ENCODE measurements at places on chromosomes 7 and 10. TPM values are rescaled to one million over a fixed set of nuclear protein-coding genes. Genes with fewer than 3 reads are reported as not detected.

DNA sequence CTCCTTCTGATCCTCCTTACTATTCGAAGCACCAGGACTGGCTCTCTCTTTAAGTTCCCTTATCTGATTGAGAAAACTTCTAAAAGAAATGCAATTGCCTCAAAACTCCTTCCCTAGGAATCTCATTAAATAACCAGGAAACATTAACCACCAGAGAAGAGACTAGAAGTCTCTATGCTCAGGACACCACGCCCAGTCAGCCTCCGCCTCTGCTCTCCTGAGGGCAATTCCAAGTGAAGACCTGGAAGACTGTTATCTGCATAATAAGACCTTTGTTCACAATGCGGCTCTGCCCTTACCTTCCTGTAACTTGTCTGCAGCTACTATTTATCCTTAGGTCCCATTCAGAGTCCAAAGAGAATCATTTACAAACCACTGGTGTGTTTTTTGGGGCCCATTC lies 78.8 kb downstream of the ELMO1 start:
- no peaks in the 10 kb centered on the region for H3K36me3 ChIP-seq
- no peak overlapping the region for H3K4me3 ChIP-seq
- H3K27ac ChIP-seq = peak overlapping the region; percentile 42
- no peaks in the 10 kb centered on the region for H3K4me1 ChIP-seq
- peak; percentile 61 for DNase-seq

DNA sequence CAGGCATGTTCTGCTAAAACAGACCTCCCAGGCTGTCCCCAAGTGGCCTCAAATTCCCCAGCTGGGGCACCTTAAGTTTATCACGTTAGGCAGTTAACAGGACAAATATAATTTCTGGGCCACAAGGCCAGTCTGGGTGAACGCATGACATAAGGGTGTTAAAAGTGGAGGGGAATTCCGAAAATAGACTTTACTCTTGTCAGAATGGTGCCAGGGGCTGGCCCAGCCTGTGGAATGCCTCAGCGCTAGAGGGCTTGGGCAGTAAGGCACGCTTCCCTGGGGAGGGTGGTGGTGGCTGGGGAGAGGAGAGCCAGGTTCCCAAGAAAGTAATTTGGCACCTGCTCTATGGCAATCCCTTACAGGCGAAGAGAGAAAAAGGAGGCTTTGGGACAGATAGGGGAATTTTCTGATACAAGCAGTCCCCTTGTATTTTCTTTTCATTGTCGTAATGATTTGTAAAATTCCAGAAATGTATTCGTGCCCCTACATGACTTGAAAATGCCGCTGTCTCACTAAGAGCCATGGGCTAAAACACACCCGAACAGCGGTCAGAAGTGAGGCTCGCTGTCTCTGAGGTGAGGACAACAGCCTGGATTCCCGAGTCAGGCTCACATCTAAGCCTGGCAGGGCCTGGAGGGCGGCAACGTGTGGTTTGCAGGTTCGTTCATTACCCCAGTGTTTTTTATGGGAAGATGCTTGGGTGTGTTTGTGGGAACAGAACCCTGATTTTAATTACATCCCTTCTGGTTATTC lies 463.2 kb upstream of the GALNT17 start:
- H3K36me3 ChIP-seq = no peaks in the 10 kb centered on the region
- H3K4me3 ChIP-seq = no peak overlapping the region
- H3K27me3 ChIP-seq = no peaks in the 10 kb centered on the region

GRCh38 chr7:95427914-95428516 lies 6.8 kb downstream of the PON2 start:
- no peaks in the 10 kb centered on the region for H3K36me3 ChIP-seq
- H3K27me3 ChIP-seq = no peaks in the 10 kb centered on the region
- no peak for DNase-seq
- H3K4me3 ChIP-seq = no peak overlapping the region
- H3K4me1 ChIP-seq = peaks cover 32% of the 10 kb centered on the region
- H3K27ac ChIP-seq = no peak overlapping the region

DNA sequence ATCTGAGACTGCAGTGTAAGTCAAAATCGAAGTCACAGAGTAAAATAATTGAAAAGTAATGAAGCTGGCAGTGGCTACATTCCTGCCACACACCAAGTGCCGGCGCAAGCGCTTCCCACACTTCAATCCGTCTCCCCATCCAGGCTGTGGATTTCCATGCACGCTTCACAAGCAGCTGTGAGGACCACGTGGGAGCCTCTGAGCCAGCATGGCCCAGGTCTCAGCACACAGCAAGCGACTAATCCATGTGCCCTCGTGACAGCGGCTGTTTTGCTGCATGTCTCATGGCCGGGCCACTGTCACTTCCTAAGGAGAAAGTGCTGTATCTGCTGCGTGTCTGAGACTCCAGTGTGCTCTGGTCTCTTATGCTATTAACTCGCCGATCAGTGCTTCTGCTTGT lies 566.9 kb downstream of the DNAJB6 start:
- H3K4me1 ChIP-seq = no peaks in the 10 kb centered on the region
- no peaks in the 10 kb centered on the region for H3K36me3 ChIP-seq
- DNase-seq = no peak
- no peak overlapping the region for H3K27ac ChIP-seq
- no peaks in the 10 kb centered on the region for H3K27me3 ChIP-seq

TYW1B gene
- total RNA-seq = 9.5 TPM

DNA sequence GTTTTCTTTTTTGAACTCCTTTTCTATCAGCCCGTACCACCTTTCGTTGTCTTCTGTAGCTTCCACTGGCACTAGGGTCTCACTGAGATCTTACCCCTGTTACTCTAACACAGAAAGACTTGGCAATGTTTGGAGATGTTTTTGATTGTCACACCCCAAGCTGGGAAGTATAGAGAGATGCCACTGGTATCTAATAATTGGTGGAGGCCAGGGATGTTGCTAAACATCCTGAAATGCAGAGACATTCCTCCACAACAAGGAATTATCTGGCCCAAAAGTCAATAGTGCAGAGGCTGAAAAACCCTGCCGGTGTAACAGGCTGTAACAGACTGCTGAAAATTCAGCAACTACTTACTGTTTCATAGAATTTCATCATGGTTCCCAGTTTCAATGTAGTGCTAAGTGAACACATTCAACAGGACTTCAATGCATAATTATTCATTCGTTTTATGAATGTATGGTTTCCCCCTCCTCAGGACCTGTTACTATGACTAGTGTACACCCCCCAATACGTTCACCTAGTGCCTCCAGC lies 115.9 kb downstream of the TRIM24 start:
- DNase-seq = no peak
- no peaks in the 10 kb centered on the region for H3K27me3 ChIP-seq
- no peaks in the 10 kb centered on the region for H3K4me1 ChIP-seq

GRCh38 chr7:33996899-33997298 lies 91.6 kb downstream of the BMPER start:
- no peak overlapping the region for H3K27ac ChIP-seq
- no peak for DNase-seq

- H3K4me1 ChIP-seq = no peaks in the 10 kb centered on the region
- no peak overlapping the region for H3K27ac ChIP-seq
- no peak overlapping the region for H3K4me3 ChIP-seq
- no peak for DNase-seq
Observed at GRCh38 chr7:21412957-21413356, 14.9 kb upstream of the SP4 start.

DNA sequence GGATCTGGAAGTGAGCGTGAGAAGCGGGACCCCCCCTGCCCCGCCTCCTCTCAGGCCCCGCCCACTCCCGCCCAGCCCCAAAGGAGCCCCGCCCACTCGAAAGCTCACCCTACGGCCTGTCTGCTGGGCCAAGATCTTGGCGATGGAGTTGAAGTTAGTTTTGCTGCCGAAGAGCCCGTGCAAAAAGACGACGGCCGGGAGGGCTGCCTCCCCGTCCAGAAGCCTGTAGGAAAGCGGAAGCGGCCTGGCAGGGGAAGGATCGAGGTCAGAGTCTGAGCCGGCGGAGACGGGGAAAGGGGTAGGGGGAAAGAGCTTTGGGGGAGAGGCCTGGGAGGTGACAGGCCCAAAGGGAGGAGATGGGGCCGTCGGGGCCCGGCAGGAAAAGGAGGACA lies 386 bp downstream of the ABHD11 start:
- peak overlapping the region; percentile 81 for H3K4me3 ChIP-seq
- H3K36me3 ChIP-seq = no peaks in the 10 kb centered on the region
- H3K4me1 ChIP-seq = peaks cover 10% of the 10 kb centered on the region
- peak; percentile 81 for DNase-seq

PRLHR gene
- not detected for total RNA-seq

GRCh38 chr7:26105236-26105635 lies 46.8 kb upstream of the NFE2L3 start:
- DNase-seq = no peak
- H3K4me1 ChIP-seq = no peaks in the 10 kb centered on the region
- H3K36me3 ChIP-seq = no peaks in the 10 kb centered on the region

DNA sequence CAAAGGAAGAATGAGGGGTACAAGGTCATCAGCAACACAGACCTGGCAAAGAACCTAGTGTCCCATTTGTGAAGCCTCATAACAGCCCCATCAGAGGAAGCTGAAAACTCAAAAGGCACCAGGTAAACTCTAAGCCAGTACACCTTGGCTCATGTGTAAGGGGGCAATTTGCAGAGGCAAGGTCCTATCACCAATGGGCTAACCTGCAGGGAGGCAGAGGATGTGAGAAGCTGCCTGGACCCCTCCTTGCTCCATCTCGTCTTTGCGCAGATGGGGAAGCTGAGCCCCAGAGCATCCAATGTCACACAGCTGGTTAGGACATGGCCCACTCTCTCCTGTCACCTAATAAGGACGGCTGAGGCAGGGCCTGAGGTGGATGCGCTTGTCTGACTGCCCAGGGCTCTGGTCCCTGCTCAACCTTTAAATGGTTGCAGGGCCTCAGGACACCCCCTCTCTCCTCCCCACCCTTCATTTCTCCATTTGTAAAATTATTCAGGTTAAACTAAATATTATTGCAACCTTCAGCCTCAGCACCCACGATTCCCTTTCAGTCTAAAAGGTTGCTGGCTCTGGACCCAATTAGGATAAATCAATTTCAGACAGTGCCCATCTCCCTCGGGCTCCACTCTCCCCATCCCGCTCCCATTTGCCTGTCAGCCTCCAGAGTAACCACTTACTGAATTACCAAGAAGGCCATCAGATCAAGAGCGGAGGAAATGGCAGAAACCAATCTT lies 135.3 kb downstream of the OAT start:
- no peak overlapping the region for H3K4me3 ChIP-seq
- no peaks in the 10 kb centered on the region for H3K36me3 ChIP-seq
- DNase-seq = no peak
- no peak overlapping the region for H3K27ac ChIP-seq

CCDC146 gene
- 7.9 TPM for total RNA-seq

MCMBP gene
- total RNA-seq = 32.9 TPM

HOXA10 gene
- 68.9 TPM for total RNA-seq

- H3K27me3 ChIP-seq = no peaks in the 10 kb centered on the region
- DNase-seq = no peak
- no peaks in the 10 kb centered on the region for H3K36me3 ChIP-seq
- H3K4me1 ChIP-seq = no peaks in the 10 kb centered on the region
Observed at GRCh38 chr10:44024356-44025116, 360.4 kb downstream of the CXCL12 start.

PPP1R9A gene
- 13.1 TPM for total RNA-seq

GRCh38 chr10:46096909-46097575 lies 51.0 kb upstream of the MSMB start:
- H3K27me3 ChIP-seq = no peaks in the 10 kb centered on the region
- no peaks in the 10 kb centered on the region for H3K36me3 ChIP-seq
- DNase-seq = no peak
- no peak overlapping the region for H3K27ac ChIP-seq
- H3K4me3 ChIP-seq = no peak overlapping the region

- H3K4me1 ChIP-seq = peaks cover 9% of the 10 kb centered on the region
- DNase-seq = no peak
- H3K27ac ChIP-seq = no peak overlapping the region
- H3K4me3 ChIP-seq = no peak overlapping the region
Observed at GRCh38 chr7:240146-240676, 47.8 kb downstream of the FAM20C start.

NRCAM gene
- total RNA-seq = 2.5 TPM

TDRD1 gene
- total RNA-seq = not detected

- no peaks in the 10 kb centered on the region for H3K36me3 ChIP-seq
- no peak for DNase-seq
- H3K27ac ChIP-seq = peak overlapping the region; percentile 8
- no peaks in the 10 kb centered on the region for H3K27me3 ChIP-seq
Observed at GRCh38 chr10:27464993-27465392, 39.1 kb upstream of the RAB18 start.

GPR15LG gene
- total RNA-seq = 270 TPM

GRCh38 chr10:19570991-19571390 lies 245.2 kb upstream of the PLXDC2 start:
- H3K4me1 ChIP-seq = no peaks in the 10 kb centered on the region
- no peaks in the 10 kb centered on the region for H3K27me3 ChIP-seq

GRCh38 chr10:123148414-123149161 lies 652 bp downstream of the HMX2 start:
- no peaks in the 10 kb centered on the region for H3K36me3 ChIP-seq
- H3K4me3 ChIP-seq = no peak overlapping the region
- DNase-seq = no peak
- H3K27ac ChIP-seq = no peak overlapping the region
- H3K27me3 ChIP-seq = peaks cover 99% of the 10 kb centered on the region

DNA sequence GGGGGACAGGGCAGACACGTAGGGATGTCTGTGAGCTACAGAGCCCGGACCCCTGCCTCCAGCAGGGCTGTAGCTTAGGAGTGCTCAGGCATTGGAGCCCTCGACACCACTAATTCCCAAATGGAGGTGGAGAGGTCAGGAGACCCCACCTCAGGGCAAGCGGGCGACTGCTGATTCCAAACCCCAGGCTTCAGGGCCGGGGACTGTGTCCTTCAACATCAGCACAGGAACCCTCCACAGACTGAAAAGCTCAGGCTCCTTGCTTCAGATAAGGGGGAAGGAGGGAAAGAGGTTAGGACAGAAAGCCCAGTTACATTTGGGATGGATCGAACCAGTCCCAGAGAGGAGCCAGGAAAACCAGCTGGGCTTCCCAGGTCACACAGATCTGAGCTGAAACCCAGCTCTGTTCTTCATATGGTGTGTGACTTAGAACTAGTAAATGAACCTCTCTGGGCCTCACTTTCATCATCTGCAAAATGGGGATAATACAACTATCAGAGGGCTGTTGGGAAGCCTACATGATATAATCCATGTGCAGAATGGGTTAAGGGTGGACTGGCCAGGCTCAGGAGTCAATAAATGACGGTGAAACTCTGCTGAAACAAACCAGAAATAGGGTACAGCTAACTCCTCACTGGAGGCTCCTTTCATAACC lies 16.7 kb downstream of the POLL start:
- peaks cover 37% of the 10 kb centered on the region for H3K27me3 ChIP-seq
- no peak overlapping the region for H3K27ac ChIP-seq
- no peak for DNase-seq
- no peaks in the 10 kb centered on the region for H3K36me3 ChIP-seq

ZNF467 gene
- total RNA-seq = 4.0 TPM

- no peak overlapping the region for H3K4me3 ChIP-seq
- H3K27ac ChIP-seq = peak overlapping the region; percentile 88
- peak; percentile 49 for DNase-seq
- H3K36me3 ChIP-seq = no peaks in the 10 kb centered on the region
Observed at GRCh38 chr10:112336556-112337201, 37.2 kb upstream of the ACSL5 start.

- peak; percentile 42 for DNase-seq
- no peak overlapping the region for H3K4me3 ChIP-seq
- H3K36me3 ChIP-seq = no peaks in the 10 kb centered on the region
- peaks cover 59% of the 10 kb centered on the region for H3K27me3 ChIP-seq
- no peak overlapping the region for H3K27ac ChIP-seq
Observed at GRCh38 chr7:293681-294439, 3.9 kb downstream of the FOXL3 start.

NUTM2E gene
- not detected for total RNA-seq

TAS2R4 gene
- total RNA-seq = 1.2 TPM

GRCh38 chr7:107045980-107046379 lies 1.5 kb downstream of the PRKAR2B start:
- H3K4me1 ChIP-seq = peaks cover 19% of the 10 kb centered on the region
- H3K36me3 ChIP-seq = no peaks in the 10 kb centered on the region
- no peak for DNase-seq
- H3K27ac ChIP-seq = peak overlapping the region; percentile 81
- H3K27me3 ChIP-seq = no peaks in the 10 kb centered on the region
- H3K4me3 ChIP-seq = peak overlapping the region; percentile 64
